ENCODE measurements at places on chromosomes 7 and 10. TPM values are rescaled to one million over a fixed set of nuclear protein-coding genes. Genes with fewer than 3 reads are reported as not detected.

DNA sequence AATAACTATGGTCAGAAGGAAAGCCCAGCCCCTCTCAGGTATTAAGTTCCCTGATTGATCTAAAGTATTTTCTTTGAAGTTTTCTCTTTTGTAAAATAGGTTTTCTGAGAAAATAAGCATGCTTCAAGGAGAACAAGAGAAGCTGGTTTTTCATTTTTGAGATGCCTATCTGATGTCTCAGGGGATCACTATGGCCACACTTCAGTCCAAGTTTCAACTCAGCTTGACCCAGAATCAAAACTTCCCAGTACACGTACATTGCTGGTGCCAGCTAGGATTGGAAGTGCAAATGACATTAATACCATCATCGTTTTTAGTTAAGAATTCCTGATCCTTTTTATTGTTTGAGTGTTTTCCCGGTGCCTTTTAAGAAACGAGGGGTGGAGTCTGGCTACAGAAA lies 7.2 kb downstream of the ITIH5 start:
- no peaks in the 10 kb centered on the region for H3K36me3 ChIP-seq
- H3K4me3 ChIP-seq, result no peak overlapping the region
- H3K4me1 ChIP-seq, result no peaks in the 10 kb centered on the region
- no peak overlapping the region for H3K27ac ChIP-seq
- DNase-seq, result no peak

GRCh38 chr10:116771101-116771958 lies 29.0 kb upstream of the HSPA12A start:
- peak overlapping the region; percentile 59 for H3K27ac ChIP-seq
- H3K36me3 ChIP-seq, result no peaks in the 10 kb centered on the region
- no peak for DNase-seq

CNTNAP2 gene
- total RNA-seq, result 1.4 TPM

TRIP6 gene
- 30.2 TPM for total RNA-seq

GRCh38 chr10:534047-534566 lies 155.4 kb downstream of the DIP2C start:
- H3K27me3 ChIP-seq, result no peaks in the 10 kb centered on the region
- no peaks in the 10 kb centered on the region for H3K4me1 ChIP-seq
- no peak overlapping the region for H3K27ac ChIP-seq
- peak; percentile 53 for DNase-seq

DNA sequence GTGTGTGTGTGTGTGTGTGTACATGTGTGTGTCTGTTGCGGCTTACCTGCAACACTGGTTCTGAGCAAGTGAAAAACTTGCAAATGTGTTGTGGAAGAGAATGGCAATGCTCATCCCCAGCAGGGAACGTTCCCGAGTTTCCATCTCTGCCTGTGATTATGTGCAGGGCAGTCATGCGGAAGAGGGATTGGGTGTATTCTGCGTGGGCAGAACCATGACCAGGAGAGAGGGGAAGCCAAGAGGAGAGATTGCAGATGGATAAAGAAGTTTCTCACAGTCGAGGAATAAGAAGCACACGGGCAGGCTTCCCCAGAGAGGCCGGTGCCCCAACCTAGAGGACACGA lies 99.9 kb downstream of the CTBP2 start:
- DNase-seq, result no peak
- H3K4me3 ChIP-seq, result no peak overlapping the region
- no peaks in the 10 kb centered on the region for H3K36me3 ChIP-seq
- no peaks in the 10 kb centered on the region for H3K27me3 ChIP-seq
- peaks cover 100% of the 10 kb centered on the region for H3K4me1 ChIP-seq

All from spleen (tissue), 13 donors.